GM12891 (cell line): ENCODE measurements at places on chromosomes 1 and 21.

GRCh38 chr1:6099787-6100765 is 54.4 kb downstream of the KCNAB2 start:
- DNase-seq = no peak

DNA sequence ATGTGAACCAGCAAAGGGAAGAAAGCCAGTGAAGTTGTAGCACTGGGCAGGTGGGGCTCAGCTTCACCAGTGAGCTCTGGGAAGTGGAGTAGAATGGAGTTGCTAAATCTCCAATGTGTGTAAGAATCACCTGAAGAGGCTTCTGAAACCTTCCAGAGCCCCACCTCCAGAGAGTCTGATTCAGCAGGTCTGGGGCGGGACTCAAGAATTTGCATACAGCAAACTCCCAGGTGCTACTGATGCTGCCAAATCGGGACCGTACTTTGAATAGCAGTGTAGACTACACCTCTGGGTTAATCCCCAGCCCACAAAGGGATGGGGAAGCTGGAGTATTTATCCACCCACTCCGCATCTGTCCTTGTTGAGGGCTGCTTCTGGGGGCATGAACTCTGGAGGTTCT is 154.3 kb downstream of the IGSF21 start:
- no peak for DNase-seq

DNA sequence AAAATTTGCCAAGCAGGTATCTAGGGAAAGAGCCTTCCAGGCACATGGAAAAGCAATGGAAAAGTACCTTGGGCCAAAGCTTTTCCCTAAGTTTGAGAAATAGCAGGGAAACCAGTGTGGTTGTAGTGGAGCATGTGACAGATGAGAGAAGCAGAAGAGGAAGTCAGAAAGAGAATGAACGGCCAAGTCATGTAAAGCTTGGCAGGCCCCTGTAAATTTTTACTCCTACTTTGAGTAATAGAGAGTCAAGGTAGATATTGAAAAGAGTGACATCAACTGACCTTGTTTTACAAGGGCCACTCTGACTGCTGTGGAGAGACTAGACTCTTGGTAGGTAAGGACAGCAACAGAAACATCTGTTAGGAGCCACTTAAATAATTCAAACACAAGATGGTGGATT is 180.9 kb upstream of the PRMT6 start:
- DNase-seq = no peak

GRCh38 chr1:31183927-31184554 is 55.6 kb downstream of the NKAIN1 start:
- DNase-seq = no peak

GRCh38 chr1:182143825-182144645 is 82.5 kb upstream of the ZNF648 start:
- DNase-seq = no peak

DNA sequence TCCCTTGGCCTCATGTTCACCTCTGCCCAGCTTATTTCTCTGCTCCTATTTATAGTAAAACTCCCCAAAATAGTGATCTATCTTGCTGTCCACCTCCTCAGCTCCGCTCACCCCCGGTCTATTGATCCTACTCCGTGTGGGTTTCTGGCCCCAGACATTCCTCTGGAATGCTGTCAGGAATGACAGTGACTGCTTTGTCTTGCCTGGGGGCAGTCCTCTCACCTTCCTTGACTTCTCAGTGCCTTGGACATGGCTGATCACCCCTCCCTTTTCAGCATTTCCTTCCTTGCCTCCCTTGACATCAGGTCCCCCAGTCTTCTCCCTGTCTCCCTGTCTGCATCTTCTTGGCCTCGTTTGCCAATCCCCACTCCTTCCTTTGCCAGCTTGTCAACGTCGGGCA is 108.1 kb upstream of the BACE2 start:
- no peak for DNase-seq

DNA sequence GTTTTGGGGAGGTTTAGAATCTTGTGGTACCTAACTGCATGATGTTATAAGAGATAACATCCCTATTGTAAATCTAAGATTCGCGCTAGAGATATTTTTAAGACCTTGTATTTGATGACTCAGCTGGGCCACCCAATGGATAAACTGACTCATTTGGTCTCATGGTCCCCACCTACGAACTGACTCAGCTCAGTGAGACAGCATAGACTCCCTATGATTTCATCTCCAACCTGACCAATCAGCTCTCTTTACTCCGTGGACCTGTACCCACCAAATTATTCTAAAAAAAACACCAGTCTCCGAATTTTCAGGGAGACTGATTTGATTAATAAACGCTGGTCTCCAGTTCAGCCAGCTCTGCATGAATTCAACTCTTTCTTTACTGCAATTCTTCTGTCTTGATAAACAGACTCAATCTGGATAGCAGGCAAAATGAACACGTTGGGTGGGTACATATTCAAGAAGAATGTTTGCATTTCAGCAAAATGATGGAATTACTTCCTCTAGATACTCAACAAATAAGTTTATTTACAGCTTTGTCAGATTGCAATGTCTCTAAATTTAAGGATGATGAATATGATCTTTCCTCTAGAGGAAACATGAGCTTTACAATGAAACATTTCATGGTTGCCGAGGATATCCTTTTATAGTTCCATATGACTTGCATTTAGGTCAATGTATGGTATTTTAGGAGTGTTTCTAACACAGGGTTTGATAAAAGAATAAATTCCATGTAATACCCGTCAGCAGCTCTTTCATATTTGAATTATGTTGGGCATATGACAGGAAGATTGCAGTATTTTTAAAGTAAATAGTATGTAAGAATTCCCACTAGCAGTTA is 516.6 kb upstream of the RGS18 start:
- DNase-seq = no peak

GRCh38 chr1:33710967-33711366 is 152.9 kb upstream of the HMGB4 start:
- no peak for DNase-seq

GRCh38 chr1:185823467-185823866 is 89.3 kb downstream of the HMCN1 start:
- DNase-seq = no peak

DNA sequence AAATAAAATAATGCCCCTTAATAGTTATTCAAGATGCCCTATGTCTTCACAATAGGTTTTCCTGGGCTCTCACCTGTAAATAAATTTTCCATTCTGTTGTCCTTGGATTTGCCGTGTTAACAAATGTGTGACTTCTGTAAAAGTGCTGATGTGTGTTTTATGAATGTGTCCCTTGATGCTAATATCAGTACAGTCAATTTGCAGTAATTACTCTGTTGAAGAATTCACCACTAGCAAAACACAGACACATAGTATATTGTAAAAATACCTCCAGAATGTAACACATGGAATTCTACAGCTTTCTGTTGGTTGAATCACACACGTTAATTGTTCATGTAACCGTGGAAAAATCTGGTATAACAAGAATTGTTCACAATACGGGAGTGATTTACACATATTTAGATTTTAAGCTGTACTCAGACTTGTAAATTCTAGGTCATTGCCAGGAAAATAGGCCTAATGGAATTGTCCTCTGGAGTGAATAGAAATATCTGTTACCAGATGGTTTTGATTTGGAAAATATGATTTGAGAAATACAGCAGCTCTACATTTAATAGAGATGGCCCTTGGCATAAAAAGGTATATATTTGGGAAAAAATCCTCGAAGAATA is 36.7 kb upstream of the KCNK2 start:
- no peak for DNase-seq

DNA sequence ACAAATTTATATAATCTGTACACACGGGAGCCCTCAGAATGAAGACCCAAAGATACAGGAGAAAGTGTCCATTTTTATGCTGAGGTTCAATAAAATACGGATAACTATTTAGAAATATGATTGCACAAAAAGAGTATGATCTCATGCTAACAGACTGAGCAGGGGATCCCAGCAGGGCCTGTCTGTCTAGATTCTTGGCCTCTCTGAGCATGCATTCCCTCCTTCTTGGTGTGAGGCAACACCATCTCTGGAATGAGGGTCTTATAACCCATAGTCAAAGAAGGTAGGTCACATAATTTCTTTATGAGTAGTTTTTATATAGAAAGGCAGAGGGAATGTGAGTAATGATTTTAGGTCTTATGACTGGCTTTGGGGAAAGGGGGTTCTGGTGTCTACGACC is 5.4 kb downstream of the PRMT6 start:
- DNase-seq = no peak

DNA sequence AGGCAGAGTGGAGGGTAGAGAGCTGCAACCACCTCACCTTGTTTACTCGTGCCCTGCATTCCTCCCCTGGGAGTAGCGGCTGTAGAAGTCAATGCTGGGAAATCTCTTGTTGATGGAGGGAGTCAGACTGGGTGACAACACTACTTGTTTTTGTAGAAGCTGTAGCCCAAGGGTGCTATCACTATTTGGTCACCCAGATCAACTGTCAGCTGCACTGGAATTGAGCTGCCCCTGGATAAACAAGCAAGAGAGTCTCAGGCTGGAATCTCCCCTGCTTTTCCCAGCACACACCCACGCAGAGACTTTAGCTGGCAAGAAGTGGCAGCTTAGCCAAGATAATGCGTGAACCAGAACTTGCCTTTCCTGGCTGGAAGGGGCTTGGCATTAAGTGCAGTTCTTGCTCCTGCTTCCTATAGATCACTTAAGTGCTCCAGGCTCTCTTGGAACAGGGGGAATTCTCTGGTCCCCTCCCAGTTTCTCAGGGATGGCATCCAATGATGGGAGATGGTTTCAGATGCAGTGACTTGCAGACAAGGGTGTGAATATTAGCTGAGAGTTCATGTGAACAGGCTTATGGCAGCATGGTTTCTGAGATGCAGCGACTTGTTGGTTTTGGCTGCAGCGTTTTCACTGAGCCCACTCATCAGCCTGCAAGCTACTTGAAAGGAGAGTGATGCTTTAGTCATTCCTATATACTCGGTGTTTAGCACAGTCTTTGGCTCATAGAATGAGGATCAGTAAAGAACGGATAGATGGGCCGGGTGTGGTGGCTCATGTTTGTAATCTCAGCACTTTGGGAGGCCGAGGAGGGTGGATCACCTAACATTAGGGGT is 16.8 kb downstream of the ATP2B4 start:
- DNase-seq = no peak
